ENCODE measurements at places on chromosomes 11 and 22.

DNA sequence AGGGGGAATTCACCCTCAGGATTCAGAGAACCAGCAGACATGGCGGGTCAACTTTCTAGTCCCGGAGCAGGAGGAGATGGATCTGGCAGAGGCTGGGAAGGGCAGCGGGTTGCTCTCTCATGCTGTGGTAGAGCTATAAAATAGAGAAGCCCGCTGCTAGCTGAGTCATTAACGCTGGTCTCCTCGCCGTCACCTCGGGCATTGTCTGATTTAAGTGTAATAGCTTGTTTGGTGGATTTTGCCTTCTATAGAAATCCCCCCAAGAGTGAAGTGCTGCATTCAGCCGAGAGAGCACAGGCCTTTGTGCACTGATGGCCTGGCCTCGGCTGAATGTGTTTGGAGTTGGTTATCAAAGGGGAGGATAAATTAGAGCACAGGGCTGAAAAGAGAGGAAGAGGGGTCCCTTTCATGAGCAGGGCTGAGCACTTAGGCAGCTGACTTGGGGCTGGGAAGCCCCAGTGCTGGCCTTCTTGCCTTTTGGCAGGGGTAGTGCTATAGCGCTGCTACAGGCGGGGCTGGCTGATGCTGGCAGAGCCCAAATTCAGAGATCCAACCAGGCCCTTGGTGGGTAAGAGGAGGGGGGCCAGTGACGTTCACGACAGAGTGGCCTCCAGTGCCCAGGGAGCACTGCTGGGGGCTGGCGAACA lies 161.1 kb upstream of the CADM1 start:
- peaks cover 4% of the 10 kb centered on the region for H3K4me1 ChIP-seq
- peaks cover 5% of the 10 kb centered on the region for H3K27me3 ChIP-seq
- no peaks in the 10 kb centered on the region for H3K36me3 ChIP-seq
- DNase-seq = no peak

GRCh38 chr22:24096758-24097115 lies 84.5 kb upstream of the SUSD2 start:
- no peaks in the 10 kb centered on the region for H3K27me3 ChIP-seq
- no peak overlapping the region for H3K4me3 ChIP-seq
- peak; percentile 76 for DNase-seq
- H3K36me3 ChIP-seq = peaks cover 20% of the 10 kb centered on the region
- no peaks in the 10 kb centered on the region for H3K4me1 ChIP-seq

GRCh38 chr11:110527146-110527545 lies 97.4 kb downstream of the FDX1 start:
- H3K4me3 ChIP-seq = no peak overlapping the region
- H3K27ac ChIP-seq = no peak overlapping the region
- no peaks in the 10 kb centered on the region for H3K27me3 ChIP-seq
- no peaks in the 10 kb centered on the region for H3K4me1 ChIP-seq

GRCh38 chr11:69892986-69893555 lies 73.9 kb upstream of the FGF3 start:
- H3K4me1 ChIP-seq = no peaks in the 10 kb centered on the region
- no peaks in the 10 kb centered on the region for H3K36me3 ChIP-seq
- peaks cover 66% of the 10 kb centered on the region for H3K27me3 ChIP-seq
- no peak overlapping the region for H3K4me3 ChIP-seq

- no peaks in the 10 kb centered on the region for H3K27me3 ChIP-seq
- H3K4me1 ChIP-seq = peaks cover 40% of the 10 kb centered on the region
- peaks cover 2% of the 10 kb centered on the region for H3K36me3 ChIP-seq
- H3K4me3 ChIP-seq = peak overlapping the region; percentile 92
These were observed 997 bp downstream of the UBE2L3 start for GRCh38 chr22:21568347-21569075.

Data from chondrocyte (in vitro differentiated cells).